Left cardiac atrium (tissue), 4 donors: ENCODE measurements at places on chromosomes 1 and 21. TPM values are rescaled to one million over a fixed set of nuclear protein-coding genes. Genes with fewer than 3 reads are reported as not detected.
A peak's percentile ranks its signal among the peaks of the same experiment; 100 is the strongest.

The OR2M2 gene
- not detected for total RNA-seq

The HES3 gene
- not detected for total RNA-seq

GRCh38 chr1:235648407-235648907 lies 1.1 kb downstream of the GNG4 start:
- DNase-seq, result no peak

- no peak for DNase-seq
These were observed 13.9 kb downstream of the SSR2 start for GRCh38 chr1:156006666-156007376.

GRCh38 chr1:160742428-160743127 lies 3.5 kb downstream of the SLAMF7 start:
- no peak for DNase-seq

The IL6R gene
- total RNA-seq, result 11.2 TPM

DNA sequence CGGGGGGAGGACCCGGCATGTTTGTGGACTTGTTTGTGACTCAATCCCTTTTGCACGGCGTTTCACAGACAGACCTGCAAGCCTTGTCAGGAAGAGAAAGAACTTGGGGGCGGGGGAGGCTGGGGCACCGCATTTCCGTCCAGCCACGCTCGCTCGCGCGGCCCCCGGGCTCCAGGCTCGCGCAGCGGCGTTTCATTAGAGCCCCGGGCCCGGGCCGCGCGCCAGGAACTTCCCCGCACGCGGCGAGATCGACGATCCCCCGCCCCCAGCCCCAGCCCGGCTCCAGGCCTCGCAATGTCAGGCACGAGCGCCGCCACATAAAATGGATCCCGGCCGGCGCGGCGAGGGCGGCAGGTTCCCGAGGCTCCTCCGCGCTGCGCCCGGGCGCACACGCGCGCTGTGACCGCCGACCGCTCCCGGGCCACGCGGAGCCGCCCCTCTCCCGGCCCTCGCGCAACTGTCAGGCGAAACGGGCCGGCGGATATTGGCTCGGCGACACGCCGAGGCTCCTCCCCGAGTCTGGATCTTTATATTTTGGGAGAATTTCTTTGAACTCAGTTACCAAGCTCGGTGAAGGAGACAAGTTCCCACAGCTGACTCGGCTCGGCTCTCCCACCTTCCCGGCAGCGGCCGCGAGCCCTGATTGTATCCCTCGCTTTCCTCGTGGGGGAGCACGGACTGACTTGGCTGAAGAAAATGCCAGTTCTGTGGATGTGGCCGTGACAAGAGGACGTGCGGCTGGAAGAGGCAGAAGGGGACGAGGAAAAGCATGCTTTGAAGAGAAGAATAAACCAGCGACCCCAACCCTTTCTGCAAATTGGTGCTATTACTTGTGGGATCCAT lies at the start of gene KIF26B:
Gene KIF26B (plus strand): TSS at position 557 of the 843 bp plus-strand sequence. CDS start 440 bp downstream, outside the sequence.
- DNase-seq, result peak; percentile 42

The APCS gene
- total RNA-seq, result not detected

- peak; percentile 94 for DNase-seq
These were observed at the start of gene IPO9 for GRCh38 chr1:201828820-201829774. Gene IPO9, plus strand, starts transcription at chr1:201829157. Its CDS starts 53 bp downstream, at chr1:201829210.

GRCh38 chr1:203271962-203272632 lies 33.2 kb upstream of the BTG2 start:
- no peak for DNase-seq

The PIK3C2B gene
- 21.2 TPM for total RNA-seq

DNA sequence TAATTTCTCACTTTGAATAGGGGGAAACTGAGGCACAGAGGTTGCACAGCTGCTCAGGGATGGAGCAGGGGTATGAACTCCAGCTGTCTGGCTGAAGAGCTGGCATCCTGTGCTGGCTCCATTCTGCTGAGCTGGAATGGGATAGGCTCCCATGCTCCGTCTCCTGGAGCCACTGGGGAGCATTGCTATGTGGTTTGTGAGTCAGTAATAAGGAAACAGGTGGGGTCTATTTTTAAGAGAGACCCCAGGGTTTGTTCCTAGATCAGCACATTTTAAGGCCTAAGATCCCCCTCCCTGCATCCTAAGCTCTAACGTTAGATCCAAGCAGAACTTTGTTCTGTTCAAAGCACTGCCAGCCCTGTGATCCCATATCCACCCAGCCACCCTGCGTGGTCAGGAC lies 72.2 kb downstream of the LACTBL1 start:
- DNase-seq, result no peak

The OR2G2 gene
- not detected for total RNA-seq

The TMEM51 gene
- 4.3 TPM for total RNA-seq

DNA sequence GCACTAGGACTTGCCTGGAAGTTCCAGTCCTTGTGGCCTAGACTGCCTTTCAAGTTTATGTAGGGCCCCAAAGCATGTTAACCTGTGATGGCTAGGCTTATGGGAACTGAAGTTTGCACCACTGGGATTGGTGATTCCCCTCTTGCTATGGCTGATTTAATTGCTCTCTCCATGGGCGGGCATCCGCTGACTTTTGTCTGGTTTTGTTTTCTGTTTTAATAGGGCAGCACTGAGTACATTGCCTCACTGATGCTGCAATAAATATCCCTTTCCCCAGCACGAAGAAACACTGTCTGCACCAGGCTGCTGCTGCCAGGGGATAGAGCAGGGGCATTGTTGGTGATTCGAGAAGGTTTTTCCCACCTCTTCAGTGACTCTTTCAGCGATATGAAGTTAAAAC lies 73.3 kb upstream of the PDE4B start:
- no peak for DNase-seq

- peak; percentile 71 for DNase-seq
These were observed 21.5 kb upstream of the ARHGAP29 start for GRCh38 chr1:94258873-94259331.

DNA sequence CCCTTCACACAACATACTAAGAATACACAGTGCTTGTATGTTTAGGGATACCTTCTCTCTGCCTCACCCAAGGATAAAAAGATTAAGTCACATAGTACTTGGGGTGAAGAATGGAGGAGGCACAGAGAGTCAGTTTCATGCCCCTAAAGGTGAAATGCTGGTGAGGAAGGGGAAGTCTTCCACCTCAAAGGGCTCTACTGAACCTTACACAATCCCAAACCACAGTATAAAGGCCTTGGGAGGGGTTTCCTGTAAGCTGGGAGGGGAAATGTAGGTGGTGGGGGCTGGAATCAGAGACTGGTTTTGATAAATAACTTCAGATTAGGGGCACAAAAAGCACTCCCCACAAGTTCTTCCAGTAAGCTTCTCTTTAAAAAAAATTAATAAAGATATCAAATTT lies 3.5 kb downstream of the MINDY1 start:
- no peak for DNase-seq

- no peak for DNase-seq
These were observed 176.0 kb downstream of the SEC16B start for GRCh38 chr1:177793900-177794299.

- no peak for DNase-seq
These were observed 131.6 kb downstream of the BEND5 start for GRCh38 chr1:48644905-48645605.

The TTC24 gene
- not detected for total RNA-seq

The SIK1 gene
- 49.7 TPM for total RNA-seq

The MYBPHL gene
- 239 TPM for total RNA-seq

The PALMD gene
- 80.7 TPM for total RNA-seq

The FCRL2 gene
- total RNA-seq, result not detected

The NBPF20 gene
- total RNA-seq, result 1.3 TPM

GRCh38 chr1:215583185-215583749 lies 16.2 kb downstream of the KCTD3 start:
- no peak for DNase-seq

- DNase-seq, result no peak
These were observed 51.4 kb downstream of the GRIK1 start for GRCh38 chr21:29888437-29888836.

The BTG2 gene
- total RNA-seq, result 259 TPM

The FMOD gene
- 51.6 TPM for total RNA-seq

- no peak for DNase-seq
These were observed 272.5 kb downstream of the SIPA1L2 start for GRCh38 chr1:232357416-232357815.

The DNALI1 gene
- total RNA-seq, result 6.2 TPM

The VSIG8 gene
- not detected for total RNA-seq

The GPR25 gene
- total RNA-seq, result not detected

The TRNAU1AP gene
- total RNA-seq, result 15.5 TPM

The CYB561D1 gene
- 5.9 TPM for total RNA-seq

DNA sequence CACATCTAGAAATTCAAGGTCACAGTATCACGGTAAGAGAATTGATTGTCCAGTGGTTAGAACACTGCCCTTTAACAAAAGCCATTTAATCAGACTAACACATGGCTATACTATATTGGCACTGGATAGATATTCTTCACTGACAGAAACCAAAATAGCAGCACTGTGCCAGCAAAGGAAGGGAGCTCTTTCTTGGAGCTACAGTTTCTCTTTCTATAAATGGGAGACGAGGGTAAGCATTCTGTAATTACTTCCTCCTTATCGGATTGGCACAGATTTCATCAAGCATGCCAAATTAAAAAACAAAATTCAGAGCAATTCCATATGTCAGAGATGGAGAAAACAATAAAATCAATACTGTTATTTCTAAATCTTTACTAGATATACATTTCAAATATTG lies 115.7 kb upstream of the CACYBP start:
- no peak for DNase-seq
